H9 (cell line): ENCODE measurements at places on chromosomes 16 and 17. TPM values are rescaled to one million over a fixed set of nuclear protein-coding genes. Genes with fewer than 3 reads are reported as not detected.
A peak's percentile ranks its signal among the peaks of the same experiment; 100 is the strongest.

Gene KCNH6
- total RNA-seq = 1.6 and 2.3 TPM in 2 replicates

Gene CRYM
- 16.4 and 17.8 TPM in 2 replicates for total RNA-seq

Gene CCDC47
- total RNA-seq = 79.4 and 79.6 TPM in 2 replicates

GRCh38 chr16:81571175-81571574 is 126.6 kb downstream of the CMIP start:
- no peak for DNase-seq

DNA sequence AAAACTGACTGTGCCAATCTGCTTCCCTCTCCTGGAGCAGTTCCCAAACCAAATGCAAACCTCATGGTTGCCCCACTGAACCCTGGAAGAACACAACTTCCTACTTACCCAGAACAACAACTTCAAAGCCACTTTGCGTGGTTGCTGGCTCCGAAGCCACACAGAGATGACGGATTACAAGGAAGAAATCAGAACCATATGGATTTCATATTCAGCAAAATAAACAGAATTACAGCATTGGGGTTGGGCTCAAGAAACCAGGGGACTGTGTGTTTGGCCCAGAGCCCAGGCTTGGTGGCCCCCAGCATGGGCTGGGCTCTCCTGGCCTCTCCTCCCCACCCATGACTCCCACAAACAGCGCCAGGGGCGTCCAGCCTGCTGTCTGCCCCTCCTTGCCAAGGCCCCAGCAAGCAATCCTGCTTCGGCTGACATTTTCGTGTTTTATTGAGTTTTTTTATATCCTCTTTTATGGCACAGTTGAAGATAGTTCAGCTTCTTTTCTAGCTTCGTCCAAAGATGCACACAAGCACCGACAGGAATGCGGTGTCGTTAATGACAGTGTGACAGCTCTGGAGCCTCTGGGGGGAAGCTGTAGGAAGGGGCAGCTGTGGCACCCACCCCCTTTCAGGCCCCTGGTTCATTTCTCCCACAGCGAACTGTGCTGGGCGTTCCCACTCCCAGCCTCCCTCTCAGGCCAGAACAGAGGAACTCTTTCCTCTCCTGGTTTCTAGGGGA is 137.1 kb downstream of the GAS7 start:
- no peak for DNase-seq

DNA sequence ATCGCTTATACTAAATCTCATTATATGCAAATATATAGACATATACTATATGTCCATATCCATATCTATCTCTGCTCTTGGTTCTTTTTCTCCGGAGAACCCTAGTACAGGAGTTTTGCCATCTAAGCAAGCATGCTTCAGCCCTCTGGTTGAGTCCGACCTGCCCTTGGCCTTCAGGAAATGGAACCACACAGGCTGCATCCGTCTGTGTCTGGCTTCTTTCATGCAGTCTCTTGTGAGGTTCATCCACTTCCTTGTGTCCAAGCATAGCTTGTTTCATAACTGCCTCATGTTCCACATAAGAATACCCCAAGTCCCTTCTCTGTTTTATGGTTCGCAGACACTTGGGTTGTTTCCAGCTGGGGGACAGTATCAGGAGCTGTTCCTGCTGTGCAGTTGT is 16.8 kb downstream of the SNX20 start:
- no peak for DNase-seq

GRCh38 chr16:70018254-70018653 is 67.1 kb downstream of the CLEC18A start:
- DNase-seq = peak; percentile 67

GRCh38 chr16:11250786-11251524 is 5.0 kb downstream of the SOCS1 start:
- no peak for DNase-seq

GRCh38 chr16:66551348-66551759 is 1.0 kb upstream of the CKLF start:
- peak; percentile 71 for DNase-seq

DNA sequence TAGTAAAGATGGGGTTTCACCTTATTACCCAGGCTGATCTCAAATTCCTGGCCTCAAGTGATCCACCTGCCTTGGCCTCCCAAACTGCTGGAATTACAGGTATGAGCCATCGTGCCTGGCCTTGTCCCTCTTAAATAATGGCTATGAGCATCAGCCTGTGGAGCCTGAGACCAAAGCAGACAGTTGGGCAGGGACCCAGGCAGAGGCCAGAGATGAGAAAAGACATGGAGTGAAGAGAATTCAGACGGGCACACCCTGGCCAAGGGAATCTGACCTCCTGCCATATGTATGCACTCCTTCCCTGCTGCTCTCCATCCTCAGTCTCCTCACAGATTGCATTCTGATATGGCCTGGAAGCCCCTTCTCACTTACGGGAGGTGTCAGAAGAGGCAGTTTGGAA is 98.4 kb upstream of the DNAH9 start:
- peak; percentile 16 for DNase-seq

DNA sequence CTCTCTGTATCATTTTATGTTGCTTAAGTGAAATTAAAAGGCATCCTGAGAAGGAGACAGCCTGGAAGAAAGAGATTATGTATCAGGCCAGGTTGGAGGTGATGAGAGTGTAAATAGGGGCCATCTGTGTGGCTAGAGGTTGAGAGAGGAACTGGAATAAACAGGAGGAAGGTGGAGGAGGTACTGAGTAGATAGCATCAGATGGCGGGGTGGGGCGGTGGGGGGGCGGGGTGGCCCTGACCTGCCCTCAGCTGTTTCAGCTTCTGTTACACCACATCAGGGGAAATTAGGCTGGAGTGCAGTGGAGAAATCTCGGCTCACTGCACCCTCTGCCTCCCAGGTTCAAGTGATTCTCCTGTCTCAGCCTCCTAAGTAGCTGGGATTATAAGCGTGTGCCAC is 6.9 kb upstream of the KCNG4 start:
- DNase-seq = no peak

GRCh38 chr17:72962106-72962505 is 130.4 kb downstream of the SLC39A11 start:
- no peak for DNase-seq

GRCh38 chr16:88927010-88927409 is 50.0 kb downstream of the CBFA2T3 start:
- no peak for DNase-seq

DNA sequence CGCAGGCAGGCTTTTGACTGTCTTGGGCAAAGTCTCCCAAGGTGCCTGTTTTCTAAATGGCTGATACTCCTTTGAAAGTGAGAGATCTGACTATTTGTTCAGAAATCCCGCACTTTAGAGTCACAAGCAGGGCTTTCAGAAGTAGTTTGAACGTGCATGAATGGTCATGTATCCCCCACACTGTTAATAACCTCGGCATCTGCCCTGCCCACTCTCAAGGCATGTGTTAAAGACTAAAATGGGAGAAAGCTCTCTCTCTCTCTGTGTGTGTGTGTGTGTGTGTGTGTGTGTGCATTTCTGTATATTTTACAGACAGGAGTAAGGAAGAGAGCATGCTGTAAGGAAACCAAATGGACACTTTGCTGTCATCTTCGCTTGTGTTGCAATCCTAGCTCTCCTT is 163.7 kb downstream of the MAF start:
- DNase-seq = no peak
